ENCODE measurements at places on chromosomes 3 and 15.

DNA sequence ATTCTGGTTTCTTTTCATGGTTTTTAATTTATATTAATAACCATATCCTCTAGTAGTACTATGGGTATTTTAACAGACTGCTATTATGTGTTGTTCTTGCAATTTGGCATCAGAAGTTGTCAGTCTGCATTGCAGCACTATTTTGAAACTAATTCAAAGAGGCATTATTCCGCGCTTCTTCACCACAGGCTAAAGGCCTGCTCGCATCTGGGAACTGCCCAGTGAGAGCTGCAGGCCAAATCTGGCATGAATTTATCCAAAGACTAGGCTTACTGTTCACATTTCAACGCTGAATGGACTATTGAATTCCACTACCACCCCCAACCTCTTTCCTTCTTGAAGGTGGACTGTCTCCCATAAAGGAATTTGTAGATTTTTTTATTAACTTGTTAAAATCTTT is 310.4 kb upstream of the NR2F2 start:
- no peak for DNase-seq

GRCh38 chr3:129954514-129954913 is 20.0 kb upstream of the TRH start:
- DNase-seq: no peak

DNA sequence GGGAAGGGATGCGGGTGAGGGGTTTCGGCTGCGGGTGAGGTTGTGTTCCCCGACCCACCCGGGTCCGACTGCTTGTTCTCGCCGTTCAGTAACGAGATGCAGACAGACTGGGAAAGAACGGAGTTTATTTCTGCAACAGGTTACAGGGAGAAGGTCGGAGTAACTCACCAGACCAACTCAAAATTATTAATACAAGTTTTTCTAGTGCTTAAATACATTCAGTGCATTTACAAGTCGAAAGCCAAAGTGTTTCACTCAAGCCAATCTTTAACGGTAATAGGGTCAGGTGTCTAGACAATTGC is 492 bp upstream of the HIGD1A start:
- DNase-seq: no peak

DNA sequence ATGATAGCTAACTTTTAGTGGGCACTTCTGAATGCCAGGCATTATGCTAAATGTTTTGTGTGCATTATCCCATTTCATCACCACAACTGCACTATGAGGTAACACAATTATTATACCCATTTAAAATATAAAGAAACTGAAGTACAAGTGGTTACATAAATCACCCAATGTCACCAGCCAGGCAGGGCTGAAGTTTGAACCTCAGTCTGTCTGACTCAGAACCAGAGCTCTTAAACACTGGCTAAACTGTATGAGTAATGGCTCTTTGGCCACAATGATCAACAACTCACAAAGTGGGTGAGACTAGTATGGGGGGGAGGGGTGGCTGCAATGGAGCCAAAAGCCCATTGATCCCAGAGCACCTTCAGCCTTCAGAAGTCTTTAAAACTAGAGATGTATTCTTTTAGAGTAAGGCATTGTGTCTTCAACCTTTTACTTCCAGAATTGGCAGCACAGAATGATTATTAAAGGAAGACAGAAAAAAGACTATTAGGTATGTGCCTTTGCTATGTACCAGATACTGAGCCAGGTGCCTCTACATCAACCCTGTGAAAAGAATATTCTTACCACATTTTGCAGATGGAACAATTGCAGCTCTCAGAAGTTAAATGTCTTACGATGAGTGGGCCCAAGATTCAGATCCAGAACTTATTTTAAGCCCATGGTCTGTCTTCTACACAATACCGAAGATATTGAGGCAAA is 166.9 kb downstream of the UACA start:
- no peak for DNase-seq

Measured in 8988T (cell line).